ENCODE measurements at places on chromosomes 6 and 20. TPM values are rescaled to one million over a fixed set of nuclear protein-coding genes. Genes with fewer than 3 reads are reported as not detected.

RBBP9 gene
- 22.8 TPM for total RNA-seq

DNA sequence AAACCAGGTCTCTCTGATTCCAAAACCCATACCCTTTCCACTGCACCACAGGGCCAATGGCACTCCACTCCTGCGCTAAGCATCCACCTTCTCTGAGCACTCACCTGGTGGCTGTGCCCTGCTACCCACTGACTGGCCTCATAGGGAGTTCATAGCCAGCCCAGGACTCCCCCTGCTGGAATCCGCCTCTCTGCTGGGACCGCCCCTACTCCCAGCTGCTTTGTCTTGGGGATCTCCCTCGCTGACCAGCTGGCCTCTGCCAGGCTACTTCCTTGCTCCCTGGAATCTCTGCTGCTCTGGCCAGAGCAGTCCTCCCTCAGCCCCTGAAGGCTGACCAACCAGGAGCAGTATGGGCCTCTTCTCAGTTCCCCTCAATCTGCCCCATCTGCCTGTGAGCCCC, 129.7 kb downstream of the FAXC start:
- H3K4me3 ChIP-seq, result no peak overlapping the region
- DNase-seq, result peak; percentile 30
- 0 out of 2 replicates have a peak, but pooled peaks cover 5% of the 10 kb centered on the region for H3K27me3 ChIP-seq
- H3K36me3 ChIP-seq, result no peaks in the 10 kb centered on the region
- H3K27ac ChIP-seq, result no peak overlapping the region

DNA sequence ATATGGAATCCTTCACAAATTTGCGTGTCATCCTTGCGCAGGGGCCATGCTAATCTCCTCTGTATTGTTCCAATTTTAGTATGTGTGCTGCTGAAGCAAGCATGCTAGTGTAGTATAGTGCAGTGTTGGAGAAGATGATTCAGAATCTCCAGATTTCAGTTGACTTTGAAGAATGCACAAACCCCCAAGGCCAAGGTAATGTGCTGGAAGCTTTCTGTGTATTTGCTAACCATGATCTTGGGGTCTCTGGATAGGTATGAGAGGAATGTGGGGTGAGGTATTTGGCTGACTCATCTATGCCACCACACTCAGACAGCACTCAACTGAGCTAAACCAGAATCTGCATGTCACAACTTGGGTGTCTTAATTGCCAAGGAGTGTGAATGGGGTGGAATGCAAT, 42.6 kb upstream of the DEK start:
- no peaks in the 10 kb centered on the region for H3K4me1 ChIP-seq
- no peaks in the 10 kb centered on the region for H3K36me3 ChIP-seq
- no peak overlapping the region for H3K27ac ChIP-seq

- DNase-seq, result peak; percentile 97
- H3K36me3 ChIP-seq, result no peaks in the 10 kb centered on the region
- peak overlapping the region; percentile 44 for H3K4me3 ChIP-seq
- H3K27ac ChIP-seq, result peak overlapping the region; percentile 73
- no peaks in the 10 kb centered on the region for H3K27me3 ChIP-seq
Measured at GRCh38 chr20:59988141-59988540, 29.9 kb downstream of the CDH26 start.

GRCh38 chr6:84769306-84769705, 4.9 kb upstream of the TBX18 start:
- peaks cover 82% of the 10 kb centered on the region for H3K27me3 ChIP-seq
- no peaks in the 10 kb centered on the region for H3K4me1 ChIP-seq
- no peak overlapping the region for H3K27ac ChIP-seq
- no peak overlapping the region for H3K4me3 ChIP-seq
- no peak for DNase-seq
